Progenitor cell of endocrine pancreas (in vitro differentiated cells): ENCODE measurements at places on chromosomes 16 and 17. TPM values are rescaled to one million over a fixed set of nuclear protein-coding genes. Genes with fewer than 3 reads are reported as not detected.

- no peak overlapping the region for H3K4me3 ChIP-seq
- H3K27me3 ChIP-seq, result peaks cover 35% of the 10 kb centered on the region
- no peaks in the 10 kb centered on the region for H3K36me3 ChIP-seq
These were observed 6.5 kb downstream of the SPNS2 start for GRCh38 chr17:4505187-4505586.

DNA sequence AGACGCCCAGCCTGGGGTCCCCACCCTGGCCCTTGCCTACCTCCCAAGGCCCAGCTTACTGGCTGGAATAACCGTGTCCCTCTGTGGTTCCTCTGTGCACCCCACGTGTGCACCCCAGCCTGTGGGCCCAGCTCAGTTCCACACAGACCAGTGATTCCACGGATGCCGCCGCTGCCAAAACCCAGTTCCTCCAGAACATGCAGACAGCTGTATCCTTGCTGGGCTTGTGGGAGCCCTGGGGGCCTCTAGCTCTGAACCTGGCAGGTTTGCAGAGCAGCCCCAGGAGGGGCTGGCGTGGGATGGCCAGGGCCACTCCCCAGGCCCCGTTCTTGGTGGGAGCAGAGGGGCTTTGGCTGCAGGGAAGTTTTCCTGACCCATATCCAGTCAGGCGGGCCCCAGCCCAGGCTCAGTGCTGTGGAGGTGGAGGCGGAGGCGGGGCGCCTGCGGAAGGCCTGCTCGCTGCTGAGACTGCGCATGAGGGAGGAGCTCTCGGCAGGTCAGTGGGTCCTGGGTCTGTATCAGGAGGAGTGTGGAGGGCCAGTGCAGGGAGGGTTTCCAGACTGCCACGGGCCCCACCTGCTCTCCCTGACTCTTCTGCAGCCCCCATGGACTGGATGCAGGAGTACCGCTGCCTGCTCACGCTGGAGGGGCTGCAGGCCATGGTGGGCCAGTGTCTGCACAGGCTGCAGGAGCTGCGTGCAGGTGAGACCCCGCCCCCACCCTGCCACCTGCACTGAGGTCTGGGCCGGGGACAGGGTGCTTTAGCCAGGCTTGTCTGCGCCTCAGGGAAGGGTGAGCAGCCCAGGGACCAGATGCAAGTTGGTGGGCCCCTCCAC, 2.3 kb downstream of the TEDC2 start:
- H3K36me3 ChIP-seq, result no peaks in the 10 kb centered on the region
- no peak overlapping the region for H3K4me3 ChIP-seq
- no peaks in the 10 kb centered on the region for H3K27me3 ChIP-seq

The ALKBH5 gene
- total RNA-seq, result 78.1 and 78.4 TPM in 2 replicates

The NUP93 gene
- total RNA-seq, result 74.4 and 76.9 TPM in 2 replicates

DNA sequence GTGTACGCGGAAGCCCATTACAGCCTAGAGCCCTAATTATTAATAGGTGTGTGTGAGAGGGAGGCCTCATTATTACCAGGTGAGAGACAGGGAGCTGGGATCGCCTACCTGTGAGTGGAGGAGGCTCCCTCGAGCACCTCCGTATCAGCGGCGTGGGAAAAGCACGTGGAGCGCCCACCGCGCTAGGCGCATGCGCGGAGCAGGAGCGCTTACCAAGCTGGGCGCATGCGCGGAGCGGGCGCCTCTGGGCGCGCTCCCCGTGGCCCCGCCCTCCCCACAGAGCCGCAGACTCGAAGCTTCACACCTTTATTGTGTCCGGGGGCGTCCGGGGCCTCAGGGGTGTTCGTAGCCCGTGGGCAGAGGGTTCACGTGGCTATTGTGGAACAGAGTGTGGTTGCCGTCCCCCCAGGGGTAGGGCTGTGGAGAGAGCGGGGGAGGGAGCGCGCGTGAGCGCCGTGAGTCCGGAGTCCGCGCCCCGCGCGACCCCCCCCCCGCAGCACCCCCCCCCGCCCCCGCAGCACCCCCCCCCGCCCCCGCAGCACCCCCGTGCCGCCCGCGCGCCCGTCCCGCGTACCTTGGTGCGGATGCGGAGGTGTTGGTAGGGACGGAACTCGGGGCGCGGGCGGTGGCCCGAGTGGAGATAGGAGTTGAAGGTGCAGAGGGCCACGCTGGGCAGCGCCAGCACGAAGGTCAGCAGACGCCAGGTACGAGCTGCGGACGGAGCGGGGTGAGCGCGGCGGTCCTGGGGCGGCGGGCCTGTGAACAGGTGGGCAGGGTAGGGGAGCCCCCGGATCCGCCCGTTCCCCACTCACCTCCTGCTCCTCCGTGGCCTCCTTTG, 500 bp downstream of the COX6A2 start:
- H3K4me3 ChIP-seq, result no peak overlapping the region
- no peaks in the 10 kb centered on the region for H3K4me1 ChIP-seq
- H3K36me3 ChIP-seq, result no peaks in the 10 kb centered on the region
- no peak overlapping the region for H3K27ac ChIP-seq
- DNase-seq, result no peak

GRCh38 chr17:9798724-9799123, 7.3 kb upstream of the DHRS7C start:
- DNase-seq, result no peak
- peak overlapping the region; percentile 5 for H3K27ac ChIP-seq
- peaks cover 21% of the 10 kb centered on the region for H3K27me3 ChIP-seq
- H3K4me1 ChIP-seq, result no peaks in the 10 kb centered on the region
- H3K4me3 ChIP-seq, result no peak overlapping the region

- peaks cover 19% of the 10 kb centered on the region for H3K4me1 ChIP-seq
- no peak for DNase-seq
- no peak overlapping the region for H3K4me3 ChIP-seq
- peak overlapping the region; percentile 31 for H3K27ac ChIP-seq
These were observed 18.4 kb downstream of the FOXJ1 start for GRCh38 chr17:76122431-76123190.

DNA sequence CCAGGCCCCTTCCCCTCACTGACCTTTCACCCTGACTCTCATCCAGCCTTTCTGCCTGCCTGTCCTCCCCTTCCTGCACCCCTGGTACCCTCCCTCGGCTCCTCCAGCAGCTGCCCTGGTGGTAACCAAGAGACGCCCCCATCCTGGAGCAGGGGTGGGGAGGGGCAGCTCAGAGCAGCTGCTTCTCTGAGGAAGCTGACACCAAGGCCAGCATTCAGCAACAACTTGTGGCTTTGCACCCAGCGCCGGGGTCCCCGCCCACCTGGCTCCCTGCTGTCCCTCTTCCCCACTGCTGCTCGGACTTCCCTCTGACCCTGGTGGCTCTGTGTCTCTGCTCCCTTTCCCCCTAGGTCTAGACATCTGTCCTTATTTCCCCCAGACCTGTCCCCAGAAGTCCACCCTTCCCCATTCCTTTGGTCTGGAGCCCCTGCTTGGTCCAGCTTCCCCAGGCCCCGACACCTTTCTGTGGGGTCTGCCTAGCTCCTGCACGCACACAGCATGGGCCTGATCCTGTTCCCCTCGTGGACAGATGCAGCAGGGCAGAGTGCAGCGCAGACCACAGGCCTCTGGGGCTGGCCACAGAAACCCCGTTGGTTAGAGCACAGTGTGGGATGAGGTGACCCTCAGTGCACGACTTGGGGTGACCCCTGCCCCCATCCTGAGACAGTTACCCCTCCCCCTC, 1.2 kb upstream of the ATP2A1 start:
- peak overlapping the region; percentile 69 for H3K27ac ChIP-seq
- H3K4me3 ChIP-seq, result no peak overlapping the region

DNA sequence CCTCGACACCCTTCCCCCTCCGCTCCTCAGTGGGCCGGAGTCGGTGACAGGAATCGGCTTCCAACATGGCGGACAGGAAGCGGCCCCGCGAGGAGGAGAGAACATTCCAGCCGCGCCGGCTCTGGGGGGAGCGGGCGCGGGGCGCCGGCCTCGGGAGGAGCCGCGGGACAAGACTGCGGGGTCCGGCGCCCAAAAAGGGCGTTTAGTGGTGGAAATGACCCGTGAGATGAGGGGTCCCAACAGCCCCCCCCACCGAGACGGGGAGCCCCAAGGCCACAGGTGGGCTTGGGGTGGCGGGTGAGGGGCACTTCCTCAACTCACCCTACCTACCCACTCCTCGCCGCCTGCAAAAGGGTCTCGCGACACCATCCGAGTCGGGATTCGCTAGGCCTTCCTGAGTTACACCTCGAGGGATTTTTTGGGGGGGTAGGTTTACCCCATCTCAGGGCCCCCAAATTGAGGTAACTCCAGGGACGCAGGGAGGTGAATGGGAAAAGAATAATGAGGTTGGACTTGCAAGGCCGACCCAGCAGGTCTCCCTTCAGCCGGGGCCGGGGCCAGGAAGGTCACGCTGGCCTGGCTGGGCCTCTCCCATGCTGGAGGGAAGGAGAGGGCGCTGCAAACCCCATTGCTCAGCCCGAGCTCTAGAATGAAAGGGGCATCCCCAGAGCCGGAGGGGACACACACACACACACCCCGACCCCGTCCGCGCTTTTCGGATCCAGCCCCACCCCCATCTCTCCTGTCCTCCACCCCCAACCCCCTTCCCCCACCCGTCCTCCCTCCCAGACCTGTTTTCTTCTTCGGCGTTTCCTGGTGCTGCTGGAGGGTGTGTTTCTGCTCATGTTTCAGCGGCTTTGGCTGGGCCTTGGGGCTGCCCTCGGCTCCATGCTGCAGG, 707 bp downstream of the NUFIP2 start:
- peaks cover 8% of the 10 kb centered on the region for H3K36me3 ChIP-seq
- peak overlapping the region; percentile 100 for H3K27ac ChIP-seq
- H3K27me3 ChIP-seq, result no peaks in the 10 kb centered on the region
- peak; percentile 57 for DNase-seq
- peak overlapping the region; percentile 100 for H3K4me3 ChIP-seq
- H3K4me1 ChIP-seq, result peaks cover 29% of the 10 kb centered on the region

GRCh38 chr17:59002848-59003247, 103.8 kb downstream of the TRIM37 start:
- no peak for DNase-seq
- peaks cover 8% of the 10 kb centered on the region for H3K36me3 ChIP-seq
- peak overlapping the region; percentile 62 for H3K27ac ChIP-seq
- peaks cover 13% of the 10 kb centered on the region for H3K4me1 ChIP-seq

DNA sequence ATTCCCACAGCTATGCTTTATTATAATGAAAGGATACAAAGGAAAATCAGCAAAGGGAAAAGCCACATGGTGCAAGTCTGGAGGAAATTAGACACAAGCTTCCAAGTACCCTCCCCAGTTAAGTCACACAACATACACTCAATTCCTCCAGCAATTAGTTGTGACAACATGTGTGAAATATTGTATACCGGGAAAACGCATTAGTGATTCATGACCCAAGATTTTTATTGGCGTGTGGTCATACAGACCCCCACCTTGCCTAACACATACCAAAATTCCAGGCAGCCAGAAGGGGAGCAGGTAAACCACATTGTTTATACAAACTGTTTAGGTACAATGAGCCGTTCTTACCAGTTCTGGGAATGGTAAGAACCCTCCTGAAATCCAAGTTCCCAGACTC, 160.6 kb downstream of the CYB561 start:
- peaks cover 20% of the 10 kb centered on the region for H3K36me3 ChIP-seq
- H3K4me3 ChIP-seq, result no peak overlapping the region
- no peak for DNase-seq
- H3K27me3 ChIP-seq, result no peaks in the 10 kb centered on the region

The TEKT1 gene
- total RNA-seq, result not detected in 2 replicates
